ENCODE measurements at places on chromosomes 2 and 18.

DNA sequence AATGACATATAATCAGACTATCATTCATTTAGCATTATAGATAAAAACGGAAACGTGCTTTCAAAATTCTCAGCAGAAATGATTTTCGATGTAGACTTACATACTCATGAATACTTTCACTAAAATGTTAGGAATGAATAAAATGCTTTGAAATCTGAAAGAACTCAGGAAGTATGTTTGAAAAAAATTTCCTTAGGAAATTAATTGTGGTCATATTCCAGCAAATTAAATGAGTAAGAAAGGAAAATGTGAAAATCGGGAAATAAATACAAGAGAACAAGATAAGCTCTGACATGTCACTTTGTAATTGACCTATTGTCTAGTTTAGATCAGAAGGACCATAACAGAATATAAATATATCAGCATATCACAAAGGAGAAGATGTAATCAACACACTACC is 981.0 kb upstream of the CDH2 start:
- no peak for DNase-seq

DNA sequence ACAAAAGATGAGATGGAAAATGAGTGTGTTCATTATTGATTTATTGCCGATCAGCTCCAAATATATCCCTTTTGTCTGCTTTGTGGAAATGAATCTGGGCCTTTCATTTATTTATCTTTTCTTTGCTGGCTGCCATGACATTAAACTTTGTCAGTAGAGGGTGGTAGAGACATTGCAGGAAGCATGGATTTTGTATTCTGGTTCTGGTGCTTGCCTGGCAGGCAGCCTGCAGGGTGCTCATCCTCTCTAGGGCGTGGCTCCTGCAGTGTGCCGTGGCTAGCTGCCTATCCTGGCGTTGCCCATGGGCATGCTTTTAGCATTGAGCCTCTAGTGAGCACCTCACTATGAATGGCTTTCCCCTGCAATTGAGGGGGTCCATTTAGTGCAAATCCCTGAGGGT is 593.1 kb downstream of the RNF144A start:
- DNase-seq: no peak

GRCh38 chr2:239157269-239157668 is 243.6 kb downstream of the HDAC4 start:
- no peak for DNase-seq

DNA sequence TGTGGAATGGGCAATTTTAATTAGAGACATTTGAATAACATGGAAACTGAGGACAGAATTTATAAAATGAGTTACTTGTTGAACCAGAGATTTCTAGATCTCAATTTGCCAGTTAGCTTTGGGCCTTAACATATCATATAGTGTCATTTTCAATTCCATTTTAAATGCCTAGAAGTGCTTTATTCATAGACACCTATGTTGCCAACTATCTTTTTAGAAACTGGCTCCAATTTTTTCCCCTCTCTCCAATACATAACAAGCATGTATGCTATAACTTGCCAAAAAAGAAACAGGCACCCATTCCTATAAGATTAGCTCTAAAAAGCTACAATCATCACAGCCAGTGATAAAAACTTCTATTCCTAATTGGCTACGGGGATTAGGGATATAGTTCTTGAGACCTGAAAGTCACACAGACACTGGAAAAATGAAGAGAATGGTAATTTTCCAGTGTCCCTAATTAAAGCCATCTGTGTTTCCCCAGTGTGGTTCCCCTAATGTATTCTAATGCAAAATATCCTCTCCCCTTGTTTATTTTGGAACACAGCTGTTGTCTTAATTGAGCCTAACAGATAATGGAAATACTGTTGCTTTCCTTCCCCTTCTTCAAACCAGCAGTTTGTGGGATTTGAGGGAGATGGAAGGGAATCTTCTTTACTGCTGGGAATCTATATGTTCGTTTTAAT is 205.5 kb upstream of the FSHR start:
- DNase-seq: no peak

DNA sequence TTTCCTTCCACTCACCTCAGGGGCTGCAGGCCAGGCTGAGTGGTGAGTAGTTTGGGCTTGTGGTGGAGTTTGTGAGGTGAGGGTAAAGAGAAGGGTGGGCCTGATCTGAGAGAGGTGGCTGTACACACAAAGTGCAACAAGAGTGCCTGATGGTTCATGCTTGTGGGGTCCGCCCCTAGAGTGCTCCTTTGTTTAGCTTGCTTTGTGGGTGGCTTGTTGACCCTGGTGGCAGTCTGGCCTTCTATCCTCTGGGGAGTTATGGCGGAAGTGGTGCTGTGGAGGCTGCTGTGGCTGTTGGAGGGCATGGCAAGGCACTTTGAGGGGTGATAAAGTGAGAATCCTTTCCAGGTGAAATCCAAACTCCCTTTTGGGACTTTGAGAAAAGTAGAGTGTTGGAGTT is 10.6 kb downstream of the UBE2F start:
- DNase-seq: no peak
